NCI-H446 treated with DMSO at 0.1 percent for 48 hours (cell line): ENCODE measurements at places on chromosomes 4 and X.

DNA sequence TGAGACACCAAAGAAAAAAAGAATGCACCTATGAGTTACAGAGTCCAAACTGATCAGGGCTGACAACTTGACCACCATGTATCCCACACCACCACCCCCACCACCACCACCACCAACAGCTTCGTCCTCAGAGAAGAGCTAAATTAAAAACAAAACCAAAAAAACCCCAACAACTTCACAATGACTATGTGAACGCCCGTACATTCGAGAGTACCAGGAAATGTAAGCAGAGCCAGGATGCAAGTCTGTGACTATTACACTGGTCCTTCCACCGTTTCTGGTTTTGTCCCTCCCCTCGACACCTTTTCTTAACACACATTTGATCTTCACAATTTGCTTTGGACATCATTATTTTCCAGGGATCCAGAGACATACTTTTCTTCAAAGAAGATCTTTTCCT, 51.0 kb downstream of the WFS1 start:
- no peak for DNase-seq

GRCh38 chrX:136714626-136715599, 65.8 kb downstream of the ARHGEF6 start:
- DNase-seq, result no peak

- no peak for DNase-seq
Measured at GRCh38 chr4:111879539-111879938, 265.7 kb upstream of the FAM241A start.

GRCh38 chrX:106037835-106038473, 573 bp downstream of the SERPINA7 start:
- no peak for DNase-seq

GRCh38 chr4:186684889-186685309, 38.8 kb downstream of the FAT1 start:
- no peak for DNase-seq

- DNase-seq, result no peak
Measured at GRCh38 chr4:90769251-90769650, 642.1 kb downstream of the CCSER1 start.

GRCh38 chr4:185868983-185869382, 57.0 kb upstream of the SORBS2 start:
- no peak for DNase-seq

GRCh38 chr4:64814616-64815015, 405.4 kb upstream of the TECRL start:
- DNase-seq, result peak; percentile 20

DNA sequence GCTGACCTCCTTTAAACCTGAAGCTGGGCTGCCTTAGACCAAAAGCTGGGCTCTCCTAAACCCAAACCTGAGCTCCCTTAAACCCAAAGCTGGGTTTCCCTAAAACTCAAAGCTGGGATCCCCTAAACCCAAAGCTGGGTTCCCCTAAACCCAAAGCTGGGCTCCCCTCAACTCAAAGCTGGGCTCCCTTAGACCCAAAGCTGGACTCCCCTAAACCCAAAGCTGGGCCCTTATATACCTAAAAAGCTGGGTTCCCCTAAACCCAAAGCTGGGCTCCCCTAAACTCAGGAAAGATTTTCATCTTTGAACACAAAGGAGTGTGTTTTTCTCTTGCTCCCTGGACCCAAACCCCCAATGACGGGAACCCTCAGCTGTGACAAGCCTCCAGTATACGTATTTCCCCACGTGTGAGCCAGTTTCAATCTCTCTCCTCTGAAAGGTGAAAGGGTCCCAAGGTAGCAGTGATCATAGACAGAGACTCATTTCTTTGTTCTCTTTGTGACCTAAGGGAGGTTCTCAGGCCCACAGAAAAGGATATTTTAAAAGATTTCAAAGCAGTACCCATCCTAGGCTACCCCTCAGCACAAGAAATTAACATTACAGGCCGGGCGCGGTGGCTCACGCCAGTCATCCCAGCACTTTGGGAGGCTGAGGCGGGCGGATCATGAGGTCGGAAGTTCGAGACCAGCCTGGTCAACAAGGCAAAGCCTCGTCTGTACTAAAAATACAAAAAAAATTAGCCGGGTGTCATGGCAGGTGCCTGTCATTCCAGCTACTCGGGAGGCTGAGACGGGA, 31.3 kb upstream of the ASMTL start:
- no peak for DNase-seq

GRCh38 chr4:5467111-5467510, 241.2 kb downstream of the EVC2 start:
- DNase-seq, result no peak

GRCh38 chrX:41029332-41029731, 55.9 kb upstream of the USP9X start:
- no peak for DNase-seq

GRCh38 chr4:101306225-101306624, 41.1 kb downstream of the PPP3CA start:
- DNase-seq, result no peak

- DNase-seq, result no peak
Measured at GRCh38 chr4:3440011-3440410, 1.8 kb upstream of the HGFAC start.

DNA sequence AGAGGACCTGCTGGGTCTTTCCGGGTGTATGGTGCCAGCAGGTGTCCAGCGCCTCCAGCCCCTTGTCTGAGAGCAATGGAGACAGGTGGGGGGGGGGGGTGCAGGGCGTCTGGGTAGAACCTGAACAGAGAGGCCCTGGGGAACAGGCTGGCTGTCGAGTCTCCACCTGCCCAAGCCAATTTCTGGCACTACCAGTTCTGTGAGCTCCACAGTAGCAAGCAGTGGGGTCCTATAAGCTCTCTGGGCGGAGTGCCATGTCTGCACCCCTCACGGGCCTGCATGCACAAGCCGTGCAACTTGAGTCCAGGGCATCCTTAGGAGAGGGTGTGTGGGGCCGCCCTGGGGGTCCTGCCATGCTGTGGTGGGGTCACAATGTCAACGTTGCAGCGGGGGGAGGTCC, 10.1 kb upstream of the FGFR3 start:
- DNase-seq, result no peak

GRCh38 chr4:135256111-135256510, 1054.5 kb upstream of the PABPC4L start:
- no peak for DNase-seq
